Type B pancreatic cell (in vitro differentiated cells): ENCODE measurements at places on chromosomes 2 and 18. TPM values are rescaled to one million over a fixed set of nuclear protein-coding genes. Genes with fewer than 3 reads are reported as not detected.

DNA sequence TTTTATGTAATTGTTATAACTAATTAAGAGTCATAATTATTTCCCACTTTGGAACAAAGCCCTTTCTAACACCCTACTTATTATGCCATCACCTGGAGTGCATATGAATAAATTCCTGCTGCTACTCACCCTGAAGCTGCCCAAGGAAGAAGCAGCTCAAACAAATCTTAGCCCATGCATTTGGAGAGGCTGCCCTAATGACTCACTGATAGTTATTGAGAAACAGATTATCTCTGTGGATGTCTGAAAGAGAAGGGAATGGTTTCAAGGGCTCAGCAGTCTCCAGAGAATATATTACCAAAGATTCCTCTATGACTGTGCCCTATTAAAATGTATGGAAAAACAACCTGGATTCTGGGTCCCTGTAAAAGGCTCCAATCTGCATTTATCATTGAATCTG, 81.0 kb downstream of the GPR39 start:
- no peak for DNase-seq
- H3K27me3 ChIP-seq = no peaks in the 10 kb centered on the region
- H3K4me3 ChIP-seq = no peak overlapping the region
- H3K36me3 ChIP-seq = no peaks in the 10 kb centered on the region
- no peaks in the 10 kb centered on the region for H3K4me1 ChIP-seq

- H3K36me3 ChIP-seq = no peaks in the 10 kb centered on the region
- H3K27me3 ChIP-seq = no peaks in the 10 kb centered on the region
- H3K4me3 ChIP-seq = no peak overlapping the region
- peaks cover 24% of the 10 kb centered on the region for H3K4me1 ChIP-seq
- no peak for DNase-seq
These were observed 150.4 kb upstream of the ID2 start for GRCh38 chr2:8531481-8531880.

GRCh38 chr2:128401680-128402079, 83.0 kb upstream of the HS6ST1 start:
- peaks cover 20% of the 10 kb centered on the region for H3K4me1 ChIP-seq
- no peak overlapping the region for H3K4me3 ChIP-seq
- H3K27me3 ChIP-seq = no peaks in the 10 kb centered on the region
- DNase-seq = no peak
- H3K36me3 ChIP-seq = no peaks in the 10 kb centered on the region

- no peaks in the 10 kb centered on the region for H3K36me3 ChIP-seq
- H3K27me3 ChIP-seq = peaks cover 5% of the 10 kb centered on the region
- DNase-seq = no peak
- H3K4me1 ChIP-seq = peaks cover 3% of the 10 kb centered on the region
- peak overlapping the region; percentile 65 for H3K4me3 ChIP-seq
These were observed 24.7 kb upstream of the TOGARAM2 start for GRCh38 chr2:28956415-28956826.

- H3K36me3 ChIP-seq = no peaks in the 10 kb centered on the region
- no peak overlapping the region for H3K4me3 ChIP-seq
- H3K4me1 ChIP-seq = peaks cover 11% of the 10 kb centered on the region
- no peak overlapping the region for H3K27ac ChIP-seq
- DNase-seq = peak; percentile 18
These were observed 14.6 kb downstream of the TEX51 start for GRCh38 chr2:126913329-126913728.

DNA sequence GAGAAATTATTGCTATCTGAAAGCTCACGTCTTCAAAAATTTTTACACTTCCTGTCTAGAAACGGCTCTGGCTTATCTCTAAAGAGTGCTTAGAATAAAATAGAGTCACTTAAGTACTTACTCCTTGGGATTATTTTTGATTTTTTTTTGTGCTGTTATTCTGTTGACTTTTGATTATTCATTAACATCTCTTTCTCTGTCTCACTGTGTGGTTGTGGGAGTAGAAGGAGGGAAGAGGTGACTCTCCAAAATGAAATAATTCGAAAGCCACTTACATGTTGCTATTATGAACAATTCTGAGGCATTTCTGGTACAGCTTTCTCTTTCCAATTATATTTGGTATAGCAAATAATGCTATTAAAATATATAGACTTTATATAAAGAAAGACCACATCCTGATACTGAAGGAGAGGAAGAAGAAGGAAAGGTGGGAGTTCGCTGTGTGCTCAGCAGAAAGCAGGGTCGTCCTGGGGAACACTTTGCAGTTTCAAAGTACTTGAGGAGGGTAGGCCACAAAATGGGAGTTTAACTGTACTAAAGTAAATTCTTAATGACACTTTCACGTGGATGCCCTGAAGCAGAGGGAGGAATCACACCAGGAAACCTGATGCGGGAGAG, 9.6 kb upstream of the MMADHC start:
- DNase-seq = no peak
- H3K27ac ChIP-seq = no peak overlapping the region
- peak overlapping the region; percentile 76 for H3K4me3 ChIP-seq
- no peaks in the 10 kb centered on the region for H3K27me3 ChIP-seq
- H3K36me3 ChIP-seq = no peaks in the 10 kb centered on the region

DNA sequence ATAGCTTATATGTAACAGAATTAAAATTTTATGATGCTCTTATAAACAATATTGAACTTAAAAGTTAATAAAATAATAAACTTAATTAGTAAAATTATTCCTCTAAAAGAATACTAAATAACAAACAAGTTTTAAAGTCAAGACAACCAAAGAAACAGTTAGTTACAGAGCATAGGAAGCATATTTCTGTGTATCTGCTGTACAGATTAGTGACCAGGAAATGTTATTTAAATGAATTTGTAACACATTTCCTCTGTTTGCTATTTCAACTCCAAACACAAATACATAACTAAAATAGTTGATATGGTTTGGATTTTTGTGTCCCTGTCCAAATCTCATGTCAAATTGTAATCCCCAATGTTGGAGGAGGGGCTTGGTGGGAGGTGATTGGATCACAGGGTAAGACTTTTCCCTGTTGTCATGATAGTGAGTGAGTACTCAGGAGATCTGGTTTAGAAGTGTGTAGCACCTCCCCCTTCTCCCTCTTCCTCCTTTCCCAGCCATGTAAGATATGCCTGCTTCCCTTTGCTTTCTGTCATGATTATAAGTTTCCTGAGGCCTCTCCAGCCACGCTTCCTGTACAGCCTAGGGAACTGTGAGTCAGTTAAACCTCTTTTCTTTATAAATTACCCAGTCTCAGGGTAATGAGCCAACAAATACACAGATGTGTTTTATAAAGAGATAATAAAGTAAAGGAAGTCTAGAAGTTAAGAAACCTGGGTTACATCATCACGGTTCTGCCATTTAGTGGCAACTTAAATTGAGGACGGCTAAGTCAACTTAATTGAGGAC, 51.8 kb downstream of the ROCK2 start:
- peak overlapping the region; percentile 29 for H3K27ac ChIP-seq
- H3K27me3 ChIP-seq = no peaks in the 10 kb centered on the region
- peaks cover 8% of the 10 kb centered on the region for H3K36me3 ChIP-seq
- no peak for DNase-seq
- H3K4me3 ChIP-seq = no peak overlapping the region

- no peak overlapping the region for H3K27ac ChIP-seq
- no peaks in the 10 kb centered on the region for H3K4me1 ChIP-seq
- no peak overlapping the region for H3K4me3 ChIP-seq
- no peaks in the 10 kb centered on the region for H3K36me3 ChIP-seq
These were observed 66.1 kb downstream of the CHST9 start for GRCh38 chr18:27118973-27119372.

GRCh38 chr2:61167579-61167978, 5.6 kb downstream of the C2orf74 start:
- DNase-seq = no peak
- H3K36me3 ChIP-seq = peaks cover 24% of the 10 kb centered on the region

GRCh38 chr18:35231052-35231451, 9.8 kb upstream of the ZNF397 start:
- peak overlapping the region; percentile 57 for H3K27ac ChIP-seq
- no peaks in the 10 kb centered on the region for H3K36me3 ChIP-seq
- peaks cover 3% of the 10 kb centered on the region for H3K4me1 ChIP-seq
- H3K27me3 ChIP-seq = no peaks in the 10 kb centered on the region
- H3K4me3 ChIP-seq = peak overlapping the region; percentile 80

- DNase-seq = no peak
- H3K27ac ChIP-seq = no peak overlapping the region
- no peak overlapping the region for H3K4me3 ChIP-seq
- peaks cover 21% of the 10 kb centered on the region for H3K36me3 ChIP-seq
- no peaks in the 10 kb centered on the region for H3K27me3 ChIP-seq
These were observed 13.7 kb downstream of the IGFBP5 start for GRCh38 chr2:216681683-216682082.

DNA sequence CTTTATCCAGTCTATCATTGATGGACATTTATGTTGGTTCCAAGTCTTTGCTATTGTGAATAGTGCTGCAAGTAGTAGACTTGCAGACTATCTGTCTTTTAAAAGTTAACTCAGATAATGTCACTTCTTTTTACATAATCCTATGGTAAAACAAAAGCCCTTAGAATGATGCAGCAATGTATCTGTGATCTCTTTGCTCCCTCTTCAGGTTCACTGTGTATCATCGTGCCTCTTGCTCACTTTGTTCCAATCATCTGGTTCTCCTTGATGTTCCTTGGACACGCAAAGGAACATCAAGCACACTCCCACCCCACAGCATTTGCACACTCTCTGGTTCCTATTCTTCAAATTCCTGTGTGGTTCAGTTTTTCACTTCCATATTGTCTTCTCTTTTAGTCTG, 472.5 kb upstream of the ZNF804A start:
- no peaks in the 10 kb centered on the region for H3K4me1 ChIP-seq
- H3K4me3 ChIP-seq = no peak overlapping the region
- H3K27ac ChIP-seq = no peak overlapping the region
- H3K36me3 ChIP-seq = no peaks in the 10 kb centered on the region

DNA sequence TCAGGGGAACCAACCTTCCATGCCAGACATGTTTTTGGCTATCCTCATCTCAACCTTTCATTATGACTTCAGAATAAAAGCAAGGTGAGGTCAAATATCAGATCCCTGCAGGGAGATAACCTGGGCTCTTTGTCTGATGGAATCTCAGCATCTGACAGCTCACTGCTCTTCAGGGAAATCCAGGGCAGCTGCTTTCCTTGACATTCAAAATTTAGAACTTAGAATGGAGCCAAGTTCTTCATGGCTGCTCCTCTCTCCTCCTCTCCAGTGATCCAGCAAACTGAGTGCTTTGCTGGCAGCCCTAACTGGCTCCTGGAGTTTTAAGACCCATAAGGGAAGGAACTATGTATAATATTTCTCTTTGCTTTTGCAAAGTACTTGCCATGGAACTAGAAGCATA, 716.3 kb downstream of the TSN start:
- H3K27ac ChIP-seq = no peak overlapping the region
- peaks cover 11% of the 10 kb centered on the region for H3K27me3 ChIP-seq
- H3K4me3 ChIP-seq = no peak overlapping the region
- H3K4me1 ChIP-seq = peaks cover 15% of the 10 kb centered on the region

DNA sequence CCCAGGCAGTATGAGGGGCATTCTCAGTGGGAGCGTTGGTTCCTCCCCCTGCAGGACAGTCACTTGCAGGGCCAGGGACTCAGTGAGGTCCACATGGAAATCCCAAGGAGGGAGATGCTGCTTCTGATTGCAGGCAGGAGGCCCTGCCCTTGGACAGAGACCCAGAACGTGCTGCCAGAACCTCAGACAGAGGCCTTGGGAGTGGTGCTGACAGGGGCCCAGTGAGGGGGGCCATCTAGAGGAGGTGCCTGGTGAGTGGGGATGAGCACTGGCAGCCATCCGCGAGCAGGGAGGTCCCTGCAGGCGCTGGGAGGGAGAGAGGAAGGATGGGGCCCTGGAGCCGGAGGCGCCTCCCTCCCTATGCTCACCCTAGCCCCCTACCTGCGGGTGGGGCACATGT, 133.1 kb downstream of the DYSF start:
- no peaks in the 10 kb centered on the region for H3K36me3 ChIP-seq
- H3K27me3 ChIP-seq = peaks cover 11% of the 10 kb centered on the region
- H3K27ac ChIP-seq = no peak overlapping the region

GRCh38 chr2:170261566-170261965, 83.6 kb downstream of the MYO3B start:
- DNase-seq = no peak
- no peak overlapping the region for H3K27ac ChIP-seq
- H3K4me3 ChIP-seq = no peak overlapping the region
- no peaks in the 10 kb centered on the region for H3K36me3 ChIP-seq
- H3K4me1 ChIP-seq = no peaks in the 10 kb centered on the region

- no peak overlapping the region for H3K4me3 ChIP-seq
- no peak overlapping the region for H3K27ac ChIP-seq
- H3K27me3 ChIP-seq = no peaks in the 10 kb centered on the region
- DNase-seq = peak; percentile 62
These were observed 63.4 kb downstream of the SLC66A2 start for GRCh38 chr18:79888016-79888415.

DNA sequence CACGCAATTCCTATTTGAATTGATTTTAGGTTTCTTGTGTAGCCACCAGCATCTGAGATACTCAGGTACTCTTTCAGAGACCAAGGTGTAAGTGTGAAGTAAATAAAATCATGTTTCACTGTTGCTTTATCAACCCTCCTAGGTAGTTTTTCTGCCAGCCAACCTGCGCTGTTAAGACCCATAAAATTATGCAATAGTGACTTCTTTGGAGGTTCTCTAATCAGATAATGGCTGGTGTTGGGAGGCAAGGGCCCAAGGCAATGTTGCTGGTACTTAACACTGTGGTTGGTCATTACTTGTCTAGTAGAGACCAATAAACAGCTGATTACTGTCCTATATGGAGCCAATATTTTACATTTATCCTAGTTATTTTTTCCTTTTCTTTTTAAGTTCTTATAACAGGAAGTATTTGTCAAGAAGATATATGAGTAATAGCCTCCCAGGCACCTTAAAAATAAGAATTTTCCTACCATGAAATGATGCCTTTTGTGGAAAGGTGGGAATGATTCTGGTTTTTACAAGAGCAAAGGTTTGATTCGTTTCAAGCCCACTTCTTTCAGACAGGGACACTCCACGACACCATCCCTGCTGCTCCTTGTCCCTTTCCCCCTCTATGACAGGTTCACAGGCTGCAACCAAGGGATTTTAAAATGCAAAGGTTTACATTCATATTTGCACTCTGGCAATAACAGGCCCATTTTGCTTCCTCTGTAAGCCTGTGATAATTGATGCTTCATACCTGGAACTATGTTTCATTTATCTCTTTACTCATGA, 259.3 kb downstream of the MEIS1 start:
- peaks cover 68% of the 10 kb centered on the region for H3K4me1 ChIP-seq
- DNase-seq = no peak
- no peak overlapping the region for H3K27ac ChIP-seq

GRCh38 chr2:12044857-12045256, 298.4 kb downstream of the LPIN1 start:
- H3K27ac ChIP-seq = no peak overlapping the region
- no peak overlapping the region for H3K4me3 ChIP-seq
- H3K27me3 ChIP-seq = no peaks in the 10 kb centered on the region
- H3K4me1 ChIP-seq = no peaks in the 10 kb centered on the region
- no peak for DNase-seq

GRCh38 chr2:74071426-74071825, 76.3 kb downstream of the BOLA3 start:
- no peaks in the 10 kb centered on the region for H3K27me3 ChIP-seq
- peaks cover 38% of the 10 kb centered on the region for H3K36me3 ChIP-seq
- H3K27ac ChIP-seq = no peak overlapping the region
- no peak overlapping the region for H3K4me3 ChIP-seq
- DNase-seq = no peak

GRCh38 chr2:68466778-68467076, 367 bp downstream of the FBXO48 start:
- peak overlapping the region; percentile 97 for H3K27ac ChIP-seq
- H3K4me3 ChIP-seq = peak overlapping the region; percentile 98
- DNase-seq = no peak
- H3K4me1 ChIP-seq = peaks cover 13% of the 10 kb centered on the region
- H3K36me3 ChIP-seq = no peaks in the 10 kb centered on the region
- H3K27me3 ChIP-seq = no peaks in the 10 kb centered on the region

Gene UGT1A4
- total RNA-seq = not detected in 2 replicates

Gene CXCR1
- total RNA-seq = not detected in 2 replicates

Gene SSB
- 109 and 142 TPM in 2 replicates for total RNA-seq

Gene FEV
- total RNA-seq = 12.5 and 51.1 TPM in 2 replicates

Gene AGXT
- total RNA-seq = 0.51 and 1.00 TPM in 2 replicates

Gene LCT
- 2.8 and 7.2 TPM in 2 replicates for total RNA-seq
